ENCODE measurements at places on chromosomes 7 and 10. TPM values are rescaled to one million over a fixed set of nuclear protein-coding genes. Genes with fewer than 3 reads are reported as not detected.

Gene MTURN
- 6.3 TPM for total RNA-seq

Gene NKX2-3
- total RNA-seq: not detected

Gene SPAM1
- total RNA-seq: not detected

Gene INA
- total RNA-seq: 0.10 TPM

Gene FGF8
- not detected for total RNA-seq

Gene KAT6B
- total RNA-seq: 17.9 TPM

Gene CREM
- 107 TPM for total RNA-seq

- H3K27ac ChIP-seq: no peak overlapping the region
- H3K36me3 ChIP-seq: no peaks in the 10 kb centered on the region
- H3K27me3 ChIP-seq: no peaks in the 10 kb centered on the region
- DNase-seq: no peak
- H3K4me3 ChIP-seq: no peak overlapping the region
- H3K4me1 ChIP-seq: no peaks in the 10 kb centered on the region
Measured at GRCh38 chr10:75263806-75264205, 28.0 kb upstream of the COMTD1 start.

DNA sequence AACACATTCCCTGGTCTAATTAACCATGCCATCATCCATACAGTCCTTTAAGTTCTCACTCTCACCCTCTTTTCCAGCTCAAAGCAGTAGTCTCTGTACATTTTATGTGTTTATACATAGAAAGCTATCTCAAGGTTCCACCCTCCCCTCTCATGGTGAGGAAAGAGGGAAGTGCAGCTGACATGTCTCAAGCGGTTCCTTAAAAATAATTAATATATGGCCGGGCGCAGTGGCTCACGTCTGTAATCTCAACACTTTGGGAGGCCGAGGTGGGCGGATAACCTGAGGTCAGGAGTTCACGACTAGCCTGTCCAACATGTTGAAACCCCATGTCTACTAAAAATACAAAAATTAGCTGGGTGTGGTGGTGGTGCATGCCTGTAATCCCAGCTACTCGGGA lies 36.7 kb downstream of the ZC3HAV1 start:
- H3K27ac ChIP-seq: peak overlapping the region; percentile 87
- no peak for DNase-seq
- no peaks in the 10 kb centered on the region for H3K27me3 ChIP-seq
- H3K4me1 ChIP-seq: peaks cover 51% of the 10 kb centered on the region
- H3K36me3 ChIP-seq: peaks cover 61% of the 10 kb centered on the region
- H3K4me3 ChIP-seq: no peak overlapping the region

DNA sequence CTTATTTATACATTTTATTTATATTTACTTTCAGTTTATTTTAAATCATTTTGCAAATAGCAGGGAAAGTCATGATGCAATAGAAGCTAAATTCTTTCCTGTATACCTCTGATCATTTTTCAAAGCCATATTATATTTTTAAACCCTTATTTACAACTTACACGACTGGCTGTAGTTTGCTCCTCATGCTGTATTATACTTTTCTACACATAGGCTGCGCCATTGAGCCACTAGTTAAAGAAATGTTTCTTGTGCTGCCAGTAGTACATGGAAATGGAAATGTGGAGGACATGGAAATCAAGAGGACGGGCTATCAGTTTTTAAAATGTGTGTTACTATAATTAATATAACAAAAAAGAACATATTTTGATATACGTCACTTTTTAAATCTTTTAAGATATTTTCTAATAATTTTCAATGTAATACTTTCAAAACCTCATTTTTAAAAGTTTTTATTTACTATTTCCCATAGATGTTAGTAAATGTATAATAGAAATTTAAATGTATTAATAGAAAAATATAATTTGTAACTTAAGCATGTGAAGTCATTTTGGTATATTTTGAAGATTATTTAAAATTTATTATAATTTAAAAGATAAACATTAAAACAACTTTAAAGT lies 118.5 kb downstream of the VTI1A start:
- H3K4me1 ChIP-seq: no peaks in the 10 kb centered on the region
- H3K27ac ChIP-seq: no peak overlapping the region
- H3K4me3 ChIP-seq: no peak overlapping the region
- no peaks in the 10 kb centered on the region for H3K27me3 ChIP-seq
- peaks cover 2% of the 10 kb centered on the region for H3K36me3 ChIP-seq
- DNase-seq: peak; percentile 36

DNA sequence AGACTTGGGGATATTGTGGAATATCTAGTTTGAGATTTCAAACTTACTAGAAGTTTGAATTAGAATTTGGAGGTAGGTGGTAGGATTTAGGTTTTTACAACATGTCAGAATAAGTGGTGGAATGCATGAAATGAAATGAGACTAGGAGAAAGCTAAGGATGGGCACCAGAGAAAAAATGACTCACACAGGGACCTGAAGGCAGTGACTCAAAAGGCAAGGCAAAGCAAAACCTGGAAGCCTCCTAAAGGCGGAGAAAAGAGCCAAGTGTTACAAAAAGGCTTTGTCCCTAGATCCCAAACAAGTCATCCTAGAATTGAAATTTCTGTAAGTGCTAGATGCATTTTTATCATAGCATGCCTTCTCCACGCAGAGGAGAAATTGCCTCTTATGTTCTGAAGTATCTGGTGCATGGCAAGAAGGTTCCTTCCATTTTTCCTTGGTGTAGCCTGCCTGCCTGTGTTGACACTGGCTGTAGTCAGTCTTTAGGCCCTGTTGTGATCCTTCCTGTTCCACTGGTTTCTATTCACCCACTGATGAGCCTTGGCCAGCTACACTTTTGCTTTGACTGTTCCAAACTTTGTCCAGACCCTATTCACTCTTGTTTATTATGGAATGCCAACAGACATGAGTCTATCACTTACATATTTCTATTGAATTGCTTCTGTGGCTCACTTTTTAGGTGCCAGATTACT lies 109.3 kb downstream of the ETV1 start:
- H3K4me1 ChIP-seq: no peaks in the 10 kb centered on the region
- no peaks in the 10 kb centered on the region for H3K27me3 ChIP-seq
- DNase-seq: no peak
- H3K4me3 ChIP-seq: no peak overlapping the region
- H3K36me3 ChIP-seq: no peaks in the 10 kb centered on the region
- no peak overlapping the region for H3K27ac ChIP-seq

GRCh38 chr7:87091487-87092066 lies 32.1 kb upstream of the ELAPOR2 start:
- H3K36me3 ChIP-seq: no peaks in the 10 kb centered on the region
- peaks cover 10% of the 10 kb centered on the region for H3K27me3 ChIP-seq
- H3K27ac ChIP-seq: no peak overlapping the region
- DNase-seq: no peak
- H3K4me1 ChIP-seq: no peaks in the 10 kb centered on the region

- H3K4me1 ChIP-seq: peaks cover 34% of the 10 kb centered on the region
- H3K27ac ChIP-seq: peak overlapping the region; percentile 39
- H3K36me3 ChIP-seq: no peaks in the 10 kb centered on the region
- H3K4me3 ChIP-seq: no peak overlapping the region
- no peak for DNase-seq
Measured at GRCh38 chr10:110373059-110373458, 68.3 kb upstream of the SMNDC1 start.

- H3K4me3 ChIP-seq: no peak overlapping the region
- no peaks in the 10 kb centered on the region for H3K36me3 ChIP-seq
- DNase-seq: no peak
- H3K4me1 ChIP-seq: peaks cover 24% of the 10 kb centered on the region
Measured at GRCh38 chr10:1644191-1644711, 93.1 kb downstream of the ADARB2 start.

DNA sequence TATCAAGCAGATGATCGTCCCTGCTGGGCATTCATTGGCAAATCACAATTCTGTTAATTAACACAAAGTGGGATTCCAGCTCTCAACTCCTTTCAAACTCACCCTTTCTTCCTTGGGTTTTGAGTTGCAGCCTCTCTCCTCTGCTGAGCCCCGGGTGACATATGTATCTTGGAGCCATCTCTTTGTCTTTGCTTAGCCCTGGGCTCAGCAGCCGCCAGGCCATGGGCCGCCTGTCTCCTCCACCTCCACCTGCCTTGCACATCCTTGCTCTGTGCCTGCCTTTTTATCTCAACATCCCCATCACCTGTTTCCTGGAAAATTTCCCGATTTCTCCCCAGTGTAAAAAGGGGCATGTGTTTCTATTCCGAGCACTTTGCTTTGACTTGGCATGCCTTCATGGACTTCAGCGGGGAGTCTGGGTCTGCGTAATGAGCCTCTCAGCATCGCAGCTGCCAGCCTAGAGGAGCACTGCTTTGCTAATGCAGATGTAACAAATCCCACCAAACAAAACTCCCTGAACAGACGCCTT lies 141.3 kb upstream of the AGK start:
- H3K27ac ChIP-seq: no peak overlapping the region
- DNase-seq: no peak

- no peaks in the 10 kb centered on the region for H3K27me3 ChIP-seq
- no peaks in the 10 kb centered on the region for H3K36me3 ChIP-seq
- no peaks in the 10 kb centered on the region for H3K4me1 ChIP-seq
- H3K4me3 ChIP-seq: no peak overlapping the region
Measured at GRCh38 chr7:80581486-80582260, 56.8 kb upstream of the CD36 start.

GRCh38 chr7:75623390-75624133 lies 115.2 kb downstream of the HIP1 start:
- H3K36me3 ChIP-seq: peaks cover 3% of the 10 kb centered on the region
- peaks cover 4% of the 10 kb centered on the region for H3K4me1 ChIP-seq
- no peak overlapping the region for H3K4me3 ChIP-seq
- H3K27me3 ChIP-seq: no peaks in the 10 kb centered on the region
- DNase-seq: no peak
- no peak overlapping the region for H3K27ac ChIP-seq

- H3K27me3 ChIP-seq: no peaks in the 10 kb centered on the region
- H3K27ac ChIP-seq: no peak overlapping the region
- DNase-seq: no peak
Measured at GRCh38 chr7:37494926-37495325, 46.3 kb upstream of the ELMO1 start.

DNA sequence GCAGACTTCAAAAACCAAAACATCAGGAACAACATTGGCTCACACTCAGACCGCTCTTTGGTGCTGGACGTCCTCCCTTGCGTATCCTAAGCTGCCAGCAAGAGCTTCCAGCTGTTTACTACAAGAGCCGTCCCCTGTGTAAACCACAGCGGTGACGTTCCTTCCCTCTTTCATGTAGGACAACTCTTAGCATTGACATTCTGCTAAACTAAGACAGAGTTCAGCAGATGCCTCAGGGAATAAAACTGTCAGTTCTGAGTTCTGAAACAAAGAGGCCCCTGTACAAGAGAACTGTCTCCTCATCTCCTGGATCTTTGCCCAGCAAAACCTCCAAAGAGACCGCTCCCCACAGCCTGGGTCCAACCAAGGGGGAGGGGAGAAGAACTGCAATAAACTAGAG lies 57.8 kb upstream of the OPALIN start:
- H3K27ac ChIP-seq: no peak overlapping the region
- DNase-seq: no peak
- H3K27me3 ChIP-seq: peaks cover 4% of the 10 kb centered on the region
- no peak overlapping the region for H3K4me3 ChIP-seq

DNA sequence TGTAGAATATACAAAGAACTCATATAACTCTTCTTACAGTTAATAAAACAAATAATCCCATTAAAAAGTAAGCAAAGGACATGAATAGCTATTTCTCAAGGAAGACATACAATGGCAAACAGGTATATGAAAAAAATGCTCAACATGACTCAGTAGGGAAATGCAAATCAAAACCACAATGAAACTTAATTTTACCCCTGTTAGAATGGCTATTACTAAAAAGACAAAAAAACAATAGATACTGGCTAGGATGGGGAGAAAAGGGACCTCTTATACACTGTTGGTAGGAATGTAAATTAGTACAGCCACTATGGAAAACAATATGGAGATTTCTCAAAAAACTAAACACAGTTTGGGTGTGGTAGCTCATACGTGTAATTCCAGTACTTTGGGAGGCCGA lies 37.8 kb downstream of the HERPUD2 start:
- H3K4me1 ChIP-seq: peaks cover 54% of the 10 kb centered on the region
- no peaks in the 10 kb centered on the region for H3K27me3 ChIP-seq
- no peak for DNase-seq
- H3K4me3 ChIP-seq: no peak overlapping the region

- no peaks in the 10 kb centered on the region for H3K36me3 ChIP-seq
- H3K4me3 ChIP-seq: no peak overlapping the region
- no peak overlapping the region for H3K27ac ChIP-seq
- H3K4me1 ChIP-seq: peaks cover 6% of the 10 kb centered on the region
- DNase-seq: no peak
Measured at GRCh38 chr7:66036382-66036781, 39.2 kb upstream of the ASL start.
